MV-4-11 (cell line): ENCODE measurements at places on chromosomes 6 and 20.

- no peak for DNase-seq
Measured at GRCh38 chr6:154491567-154492470, 18.7 kb downstream of the CNKSR3 start.

DNA sequence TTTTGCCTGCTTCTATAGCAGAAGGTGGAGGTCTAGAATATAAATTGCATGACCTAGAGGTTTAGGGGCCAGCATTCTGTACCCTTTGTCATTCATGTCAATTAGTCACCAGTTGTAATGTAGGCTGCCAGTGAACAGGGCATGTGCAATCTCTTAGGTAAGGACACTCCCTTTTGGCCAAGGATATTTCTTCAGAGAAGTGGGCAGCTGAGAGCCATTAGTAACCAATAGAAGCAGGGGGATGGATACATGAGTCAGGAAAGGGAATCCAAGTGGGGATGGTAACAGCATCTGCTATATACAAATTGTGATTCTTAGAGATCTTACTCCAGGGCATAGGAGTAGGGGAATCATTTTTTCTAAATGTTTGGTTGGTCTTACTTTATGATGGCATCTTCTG is 494.2 kb upstream of the JAG1 start:
- DNase-seq: no peak

- no peak for DNase-seq
Measured at GRCh38 chr20:44527716-44528199, 5.9 kb upstream of the SERINC3 start.

DNA sequence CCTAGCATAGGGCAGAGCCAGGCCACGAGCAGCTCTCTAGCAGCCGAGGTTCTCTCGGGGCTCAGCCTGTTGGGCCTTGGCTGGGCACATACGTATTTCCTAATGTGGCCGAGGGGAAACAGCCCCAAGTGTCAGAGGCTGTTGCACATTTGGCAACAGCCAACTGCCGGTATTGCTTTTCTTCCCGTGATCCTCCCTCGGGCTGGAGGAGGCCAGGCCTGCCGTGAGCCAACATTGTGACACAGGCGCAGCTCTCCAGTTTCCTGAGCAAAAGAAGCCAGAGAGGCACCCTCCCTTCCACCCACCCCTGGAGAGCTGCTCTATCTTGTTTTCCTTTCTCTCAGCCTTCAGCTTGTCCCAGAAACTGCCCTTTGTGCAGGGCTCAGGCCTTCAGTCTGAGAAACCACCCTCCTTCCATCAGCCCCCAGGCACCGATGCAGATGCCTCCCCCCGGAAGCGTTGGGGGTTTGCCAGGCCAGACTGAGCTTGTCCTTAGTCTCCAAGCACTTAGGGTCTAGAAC is 5.1 kb upstream of the BPI start:
- peak; percentile 95 for DNase-seq

- no peak for DNase-seq
Measured at GRCh38 chr6:167736486-167737204, 90.1 kb upstream of the AFDN start.

DNA sequence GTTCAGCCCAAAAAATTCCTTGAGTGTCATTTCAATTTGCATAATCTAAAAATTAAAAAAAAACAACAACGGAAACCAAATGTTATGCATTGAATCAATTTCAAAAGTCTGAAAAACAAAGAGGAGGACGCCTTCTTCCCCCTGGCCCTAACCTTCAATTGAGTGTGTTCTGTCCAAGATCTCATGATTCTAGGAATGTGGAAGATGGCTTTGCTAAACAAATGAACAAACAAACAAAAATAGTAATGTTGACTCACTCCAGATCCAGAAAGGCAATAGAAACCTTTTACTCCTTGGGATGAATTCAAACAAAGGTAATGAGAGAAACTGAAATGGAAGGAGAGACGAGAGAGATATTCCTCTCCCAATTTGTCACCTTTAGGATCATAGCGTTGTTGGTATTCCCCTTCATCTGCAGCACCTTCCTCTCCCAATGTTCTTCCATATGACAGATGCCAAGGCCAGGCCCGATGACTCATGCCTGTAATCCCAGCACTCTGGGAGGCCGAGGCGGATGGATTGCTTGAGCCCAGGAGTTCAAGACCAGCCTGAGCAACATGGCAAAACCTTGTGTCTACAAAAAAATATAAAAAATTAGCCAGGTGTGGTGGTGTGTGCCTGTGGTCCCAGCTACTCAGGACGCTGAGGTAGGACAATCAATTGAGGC is 109.2 kb upstream of the ADGRF1 start:
- no peak for DNase-seq

DNA sequence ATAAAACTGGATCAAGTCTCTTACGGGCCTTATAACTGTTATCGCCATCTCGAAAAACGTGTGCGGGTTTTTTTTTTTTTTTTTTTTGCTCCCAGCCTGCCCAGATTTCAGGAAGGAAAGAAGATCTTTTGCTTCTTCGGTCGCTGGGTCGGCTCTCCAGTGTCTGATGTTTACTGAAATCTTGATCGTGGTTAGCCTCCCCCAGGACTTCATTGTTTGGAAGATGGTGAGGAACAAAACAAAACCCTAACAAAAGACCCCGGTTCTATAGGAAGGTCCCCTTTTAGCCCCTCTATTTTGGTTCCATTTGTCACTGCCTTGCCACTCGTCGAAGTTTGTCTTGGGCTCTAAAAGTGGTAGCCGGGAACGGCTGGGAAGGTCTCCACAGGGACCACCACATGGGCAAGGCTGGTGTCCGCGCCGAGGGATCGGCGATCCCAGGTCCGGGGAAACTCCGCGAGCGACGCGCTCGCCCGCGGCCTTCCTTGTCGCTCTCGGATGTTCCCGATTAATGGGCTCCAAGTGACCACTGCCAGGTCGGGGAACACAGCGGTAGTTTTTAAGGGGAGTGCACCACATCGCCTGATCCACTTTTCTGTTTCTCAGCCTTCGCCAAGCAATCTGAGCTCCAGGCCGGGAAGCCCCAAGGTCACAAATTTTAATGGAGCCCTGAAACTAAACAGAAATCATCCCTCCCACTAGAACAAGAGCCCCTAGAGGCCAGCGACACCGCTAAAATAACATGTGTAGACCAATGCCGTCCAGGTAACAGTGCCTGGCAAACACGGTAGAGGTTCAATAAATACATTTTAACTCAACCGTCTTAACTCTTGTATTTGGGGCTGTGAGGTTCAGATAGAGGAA is 27.0 kb downstream of the TRIM27 start:
- peak; percentile 52 for DNase-seq

DNA sequence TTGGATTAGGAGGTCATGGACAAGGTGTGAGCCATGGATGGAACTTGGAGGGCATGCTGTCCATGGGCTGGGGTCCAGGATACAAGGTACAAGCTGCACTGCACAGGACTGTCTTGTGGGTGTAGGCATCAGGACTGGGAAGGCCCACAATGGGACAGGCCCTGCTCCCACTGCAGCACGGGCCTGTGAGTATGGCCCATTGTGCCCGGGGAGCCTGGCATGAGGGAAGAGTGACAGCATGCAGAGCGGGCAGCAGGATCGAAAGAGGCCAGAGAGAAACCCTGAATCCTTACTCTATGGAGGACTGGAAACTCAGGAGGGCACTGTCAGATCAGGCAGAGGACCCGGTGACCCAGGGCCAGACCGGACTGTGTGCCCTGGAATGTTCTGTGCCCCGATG is 211.3 kb downstream of the PREX1 start:
- no peak for DNase-seq

- no peak for DNase-seq
Measured at GRCh38 chr6:158706369-158706982, 56.6 kb downstream of the SYTL3 start.
